Stimulated activated naive CD4-positive, alpha-beta T cell (primary cell): ENCODE measurements at places on chromosomes 12 and 14.

DNA sequence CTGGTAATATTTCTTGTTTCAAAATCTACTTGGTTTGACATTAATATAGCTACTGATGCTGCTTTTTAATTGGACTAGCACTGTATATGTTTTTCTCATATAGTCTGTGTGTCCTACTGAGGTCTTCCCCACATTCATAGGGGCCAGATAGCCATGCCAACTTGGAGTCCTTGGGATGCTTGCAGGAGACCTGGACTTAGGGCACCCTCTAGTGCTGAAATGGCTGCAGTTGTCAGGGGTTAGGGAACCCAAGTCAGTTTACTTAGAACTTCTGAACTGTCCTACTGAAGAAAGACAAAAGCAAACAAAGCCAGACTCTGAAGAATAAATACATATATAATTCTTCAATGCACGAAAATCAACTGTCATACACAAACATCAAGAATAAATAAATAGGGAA lies 279.9 kb upstream of the SYT1 start:
- no peak for DNase-seq

- no peak for DNase-seq
Observed at GRCh38 chr12:52260361-52261207, 13.9 kb upstream of the KRT86 start.

GRCh38 chr12:91120781-91121180 lies 9.5 kb upstream of the LUM start:
- DNase-seq = no peak

GRCh38 chr12:86097161-86097560 lies 159.0 kb downstream of the MGAT4C start:
- DNase-seq = no peak

- DNase-seq = no peak
Observed at GRCh38 chr12:46027172-46027571, 36.8 kb upstream of the SCAF11 start.

GRCh38 chr14:96729889-96730288 lies 67.3 kb upstream of the VRK1 start:
- no peak for DNase-seq

- peak; percentile 77 for DNase-seq
Observed at GRCh38 chr12:48977290-48978281, 536 bp upstream of the WNT1 start.

DNA sequence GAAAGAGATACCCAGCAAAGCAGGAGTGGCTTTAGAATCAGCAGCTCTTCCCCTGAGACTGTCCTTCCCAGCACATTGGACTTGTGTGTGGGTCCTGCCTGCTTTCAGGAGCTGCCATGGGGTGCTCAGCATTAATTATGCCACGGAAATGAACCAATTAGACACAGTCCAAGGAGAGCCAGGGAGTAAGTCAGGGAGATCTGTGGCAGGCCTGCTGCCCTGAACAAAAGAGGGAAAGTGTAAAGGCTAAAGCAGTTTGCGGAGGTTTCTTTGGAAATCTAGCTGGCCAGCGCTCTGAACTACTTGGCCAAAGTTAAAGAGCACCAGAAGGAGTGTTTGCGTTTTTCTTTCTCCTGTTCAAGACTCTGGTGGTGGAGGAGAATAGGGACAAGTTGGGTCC lies 65.7 kb upstream of the SRSF5 start:
- no peak for DNase-seq
